ENCODE measurements at places on chromosomes 1 and 21. TPM values are rescaled to one million over a fixed set of nuclear protein-coding genes. Genes with fewer than 3 reads are reported as not detected.
A peak's percentile ranks its signal among the peaks of the same experiment; 100 is the strongest.

Gene TRIM46
- total RNA-seq = 3.4 TPM

DNA sequence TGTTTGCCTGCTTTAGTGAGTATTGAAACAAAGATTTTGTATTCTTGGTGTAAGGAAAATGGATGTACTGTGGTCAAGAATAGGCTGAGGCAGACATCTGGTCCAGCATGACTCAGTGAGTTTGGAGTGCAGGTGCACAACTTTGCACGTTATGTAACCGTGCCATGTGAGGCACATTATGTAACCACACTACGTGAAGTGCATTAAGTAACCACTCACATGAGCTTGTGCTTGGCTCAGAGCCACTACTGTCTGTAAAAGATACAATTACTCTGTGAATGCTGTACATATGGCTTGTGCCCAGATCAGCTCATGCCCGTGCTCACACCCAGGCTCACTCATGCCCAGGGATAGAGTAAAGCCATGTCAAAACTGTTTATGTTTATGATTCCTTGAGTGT lies 216.8 kb downstream of the CTH start:
- H3K27me3 ChIP-seq = no peaks in the 10 kb centered on the region
- H3K36me3 ChIP-seq = no peaks in the 10 kb centered on the region
- no peak overlapping the region for H3K4me3 ChIP-seq
- peak; percentile 1 for DNase-seq
- no peaks in the 10 kb centered on the region for H3K4me1 ChIP-seq

Gene BATF3
- 0.86 TPM for total RNA-seq

DNA sequence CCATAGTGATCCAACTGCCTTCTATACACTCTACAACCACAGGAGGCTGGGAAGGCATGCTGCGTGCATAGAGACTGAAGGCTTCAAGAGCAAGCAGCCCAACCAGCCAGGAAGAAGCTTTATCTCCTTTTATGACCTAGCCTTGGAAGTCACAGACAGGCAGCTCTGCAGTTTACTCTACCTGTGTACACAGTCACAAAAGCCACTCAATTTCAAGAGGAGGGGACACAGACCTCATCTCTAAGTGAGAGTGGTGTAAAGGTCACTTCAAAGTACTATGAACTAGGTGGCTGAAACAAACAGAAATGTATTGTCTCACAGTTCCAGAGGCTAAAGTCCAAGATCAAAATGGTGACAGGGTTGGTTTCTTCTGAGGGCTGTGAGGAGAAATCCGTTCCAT lies 69.6 kb upstream of the GJB5 start:
- no peaks in the 10 kb centered on the region for H3K4me1 ChIP-seq
- H3K36me3 ChIP-seq = no peaks in the 10 kb centered on the region
- no peak for DNase-seq
- H3K4me3 ChIP-seq = no peak overlapping the region
- H3K27me3 ChIP-seq = peaks cover 43% of the 10 kb centered on the region

DNA sequence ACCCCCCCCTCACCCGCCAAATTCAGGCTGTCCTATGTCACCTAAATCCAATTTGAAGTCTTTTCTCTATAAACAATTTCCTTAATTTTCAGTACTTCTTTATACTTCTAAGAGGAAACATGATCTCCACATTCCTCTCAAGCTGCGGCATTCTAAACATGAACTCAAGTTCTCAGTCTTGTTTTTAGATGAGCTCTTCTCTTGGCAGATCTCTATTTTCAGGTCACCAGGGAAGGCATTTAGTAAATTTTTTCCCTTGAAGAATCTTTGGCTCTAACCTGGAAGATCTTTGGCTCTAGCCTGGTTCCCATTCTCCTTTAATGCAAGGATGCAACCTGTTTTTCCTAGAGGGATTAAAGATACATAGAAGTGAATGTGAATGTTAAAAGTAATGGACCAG lies 193.4 kb downstream of the ATG4C start:
- DNase-seq = no peak
- no peaks in the 10 kb centered on the region for H3K4me1 ChIP-seq
- H3K36me3 ChIP-seq = no peaks in the 10 kb centered on the region
- no peaks in the 10 kb centered on the region for H3K27me3 ChIP-seq
- no peak overlapping the region for H3K27ac ChIP-seq
- H3K4me3 ChIP-seq = no peak overlapping the region

DNA sequence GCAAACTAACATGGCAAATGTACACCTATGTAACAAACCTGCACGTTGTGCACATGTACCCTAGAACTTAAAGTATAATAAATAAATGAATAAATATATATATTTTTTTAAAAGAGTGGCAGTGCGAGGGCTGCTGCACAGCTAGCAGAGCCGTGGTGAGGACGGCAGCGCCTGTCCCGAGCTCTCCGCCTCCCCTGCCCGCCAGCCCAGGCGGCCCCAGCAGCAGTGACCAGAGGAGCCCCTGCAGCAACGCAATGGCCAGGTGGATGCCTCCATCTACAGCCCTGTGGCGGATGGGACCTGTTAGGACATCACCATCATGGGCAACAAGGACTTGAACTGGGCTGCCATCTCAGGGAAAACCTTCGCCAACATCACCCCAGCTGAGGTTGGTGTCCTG lies 351.9 kb downstream of the FAM72C start:
- DNase-seq = no peak
- H3K4me1 ChIP-seq = no peaks in the 10 kb centered on the region
- H3K27me3 ChIP-seq = no peaks in the 10 kb centered on the region
- H3K36me3 ChIP-seq = no peaks in the 10 kb centered on the region

- H3K27ac ChIP-seq = no peak overlapping the region
- no peaks in the 10 kb centered on the region for H3K36me3 ChIP-seq
- DNase-seq = no peak
- no peaks in the 10 kb centered on the region for H3K4me1 ChIP-seq
- no peak overlapping the region for H3K4me3 ChIP-seq
Measured at GRCh38 chr1:1926886-1927660, 8.0 kb upstream of the TMEM52 start.

- H3K27ac ChIP-seq = no peak overlapping the region
- DNase-seq = no peak
- H3K4me1 ChIP-seq = no peaks in the 10 kb centered on the region
- no peak overlapping the region for H3K4me3 ChIP-seq
Measured at GRCh38 chr1:221772117-221772516, 30.2 kb upstream of the DUSP10 start.

Gene OPTC
- not detected for total RNA-seq

GRCh38 chr1:201265756-201266155 lies 17.6 kb upstream of the PKP1 start:
- peaks cover 39% of the 10 kb centered on the region for H3K4me1 ChIP-seq
- no peaks in the 10 kb centered on the region for H3K27me3 ChIP-seq
- no peaks in the 10 kb centered on the region for H3K36me3 ChIP-seq

- H3K27me3 ChIP-seq = no peaks in the 10 kb centered on the region
- no peak overlapping the region for H3K4me3 ChIP-seq
- peaks cover 3% of the 10 kb centered on the region for H3K4me1 ChIP-seq
- no peak for DNase-seq
- no peak overlapping the region for H3K27ac ChIP-seq
Measured at GRCh38 chr1:155202198-155202597, 5.5 kb downstream of the THBS3 start.

GRCh38 chr1:233668146-233668724 lies 54.3 kb downstream of the KCNK1 start:
- no peak overlapping the region for H3K27ac ChIP-seq
- H3K4me3 ChIP-seq = no peak overlapping the region
- no peak for DNase-seq

DNA sequence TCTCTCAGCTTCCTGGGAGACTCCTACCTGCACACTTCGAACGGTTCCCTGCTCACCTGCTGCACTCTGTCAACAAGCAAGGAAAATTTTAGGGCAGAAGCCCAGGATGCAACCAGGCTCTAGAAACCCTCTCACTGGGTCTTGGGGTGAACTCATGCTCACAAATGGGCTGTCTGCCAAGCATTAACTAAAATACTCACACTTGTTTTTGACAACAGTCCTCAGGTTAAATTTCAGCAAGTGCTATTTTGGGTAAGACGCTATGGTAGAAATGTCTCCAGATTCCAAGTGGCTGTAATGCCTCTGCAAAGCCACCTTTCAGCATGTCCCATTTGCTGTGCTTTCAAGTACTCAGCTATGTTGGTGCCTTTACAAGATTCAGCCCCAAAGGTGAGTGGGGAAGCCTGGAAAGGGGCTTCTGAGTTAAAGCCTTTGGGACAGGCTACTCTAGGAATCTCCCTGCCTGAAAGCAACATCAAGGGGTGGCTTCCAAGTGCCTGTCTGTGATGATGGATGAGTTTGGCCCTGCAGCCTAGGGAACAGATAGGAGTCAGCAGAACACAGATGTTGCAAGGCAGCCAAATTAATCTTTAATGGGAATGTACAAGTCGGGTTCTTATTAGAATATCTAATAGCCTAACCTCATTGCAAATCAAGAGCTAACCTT lies 211.9 kb upstream of the SPAG17 start:
- H3K27ac ChIP-seq = no peak overlapping the region
- peaks cover 7% of the 10 kb centered on the region for H3K27me3 ChIP-seq
- H3K4me3 ChIP-seq = no peak overlapping the region
- no peaks in the 10 kb centered on the region for H3K36me3 ChIP-seq
- H3K4me1 ChIP-seq = no peaks in the 10 kb centered on the region

Gene FAM76A
- total RNA-seq = 10.2 TPM

DNA sequence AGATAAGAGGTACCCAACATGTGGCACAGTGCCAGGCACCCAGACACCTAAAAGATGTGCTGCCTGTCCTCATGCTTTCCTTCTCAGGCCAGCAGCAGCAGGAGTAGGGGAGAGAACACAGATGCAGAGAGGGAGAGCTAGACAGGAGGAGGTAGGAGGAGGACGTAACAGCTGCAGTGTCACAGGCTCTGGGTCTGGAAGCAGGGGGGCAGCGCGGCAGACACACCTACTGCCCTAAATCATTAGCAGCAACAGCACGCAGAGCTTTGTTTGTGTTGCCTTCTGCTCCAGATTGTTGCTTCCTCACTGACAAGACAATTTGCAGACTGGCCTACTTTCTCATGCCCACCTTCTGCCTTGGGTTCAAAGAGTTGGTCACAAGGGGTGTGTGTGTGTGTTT lies 196.7 kb upstream of the DAB1 start:
- peaks cover 6% of the 10 kb centered on the region for H3K4me1 ChIP-seq
- DNase-seq = no peak
- H3K27ac ChIP-seq = no peak overlapping the region
- no peak overlapping the region for H3K4me3 ChIP-seq

DNA sequence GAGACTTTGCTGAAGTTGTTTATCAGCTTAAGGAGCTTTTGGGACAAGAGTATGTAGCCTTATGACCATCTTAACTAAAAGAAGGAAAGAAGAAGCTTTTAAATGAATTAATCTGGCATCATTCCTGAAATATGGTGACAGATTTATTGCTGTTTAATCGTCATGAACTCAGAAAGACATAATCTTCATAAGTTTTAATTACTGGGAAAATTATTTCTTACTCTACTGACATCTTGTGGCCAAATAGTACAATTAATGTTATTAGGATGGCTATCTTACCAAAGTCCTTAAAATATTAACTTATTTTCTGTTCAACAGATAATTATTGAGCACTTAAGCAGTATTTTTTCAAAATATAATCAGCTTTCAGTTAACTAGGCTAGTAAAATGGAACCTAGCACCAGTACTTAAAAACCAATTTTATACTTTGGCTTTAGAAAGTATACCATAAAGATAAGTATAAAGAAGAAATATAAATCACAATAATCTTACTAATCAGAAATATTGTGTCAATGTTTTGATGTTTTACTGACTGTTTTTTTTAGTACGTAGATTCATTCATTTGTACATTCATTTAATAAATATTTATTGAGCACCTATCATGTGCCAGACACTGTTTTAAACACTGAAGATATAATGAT lies 34.7 kb upstream of the GPR25 start:
- no peaks in the 10 kb centered on the region for H3K27me3 ChIP-seq
- peak overlapping the region; percentile 50 for H3K27ac ChIP-seq
- H3K4me1 ChIP-seq = peaks cover 26% of the 10 kb centered on the region
- peak; percentile 54 for DNase-seq

Gene LCE1F
- not detected for total RNA-seq

Gene ATP1A2
- 0.13 TPM for total RNA-seq

Gene ADAM30
- total RNA-seq = not detected

Gene CLCA4
- not detected for total RNA-seq

DNA sequence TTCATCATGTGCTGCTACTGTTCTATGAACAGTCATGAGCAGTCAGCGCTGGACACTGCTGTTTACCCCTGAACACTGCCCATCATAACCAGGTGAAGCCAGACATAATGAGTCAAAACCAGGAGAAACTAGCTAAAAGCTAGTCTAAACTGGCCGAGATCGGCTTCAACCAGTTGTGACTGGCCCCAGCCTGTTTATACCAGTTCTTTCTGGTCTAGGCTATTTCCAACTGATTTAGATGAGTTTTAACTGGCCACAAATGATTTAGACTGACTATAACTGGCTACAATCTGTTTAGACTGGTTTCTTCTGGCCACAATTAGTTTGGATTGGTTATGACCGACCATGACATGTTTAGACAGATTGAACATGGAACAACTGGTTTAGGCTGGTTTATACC lies 348.3 kb upstream of the CAMK1G start:
- no peaks in the 10 kb centered on the region for H3K4me1 ChIP-seq
- no peaks in the 10 kb centered on the region for H3K36me3 ChIP-seq
- no peaks in the 10 kb centered on the region for H3K27me3 ChIP-seq
- DNase-seq = no peak
- no peak overlapping the region for H3K4me3 ChIP-seq

- H3K4me3 ChIP-seq = no peak overlapping the region
- H3K4me1 ChIP-seq = no peaks in the 10 kb centered on the region
Measured at GRCh38 chr1:96660051-96660450, 61.5 kb upstream of the PTBP2 start.

Gene SELENBP1
- 4.0 TPM for total RNA-seq

Gene TSPAN2
- total RNA-seq = 9.0 TPM

GRCh38 chr1:164363980-164364379 lies 195.0 kb upstream of the PBX1 start:
- no peak overlapping the region for H3K4me3 ChIP-seq
- DNase-seq = no peak
- no peak overlapping the region for H3K27ac ChIP-seq
- H3K36me3 ChIP-seq = no peaks in the 10 kb centered on the region
- no peaks in the 10 kb centered on the region for H3K27me3 ChIP-seq
- H3K4me1 ChIP-seq = no peaks in the 10 kb centered on the region

DNA sequence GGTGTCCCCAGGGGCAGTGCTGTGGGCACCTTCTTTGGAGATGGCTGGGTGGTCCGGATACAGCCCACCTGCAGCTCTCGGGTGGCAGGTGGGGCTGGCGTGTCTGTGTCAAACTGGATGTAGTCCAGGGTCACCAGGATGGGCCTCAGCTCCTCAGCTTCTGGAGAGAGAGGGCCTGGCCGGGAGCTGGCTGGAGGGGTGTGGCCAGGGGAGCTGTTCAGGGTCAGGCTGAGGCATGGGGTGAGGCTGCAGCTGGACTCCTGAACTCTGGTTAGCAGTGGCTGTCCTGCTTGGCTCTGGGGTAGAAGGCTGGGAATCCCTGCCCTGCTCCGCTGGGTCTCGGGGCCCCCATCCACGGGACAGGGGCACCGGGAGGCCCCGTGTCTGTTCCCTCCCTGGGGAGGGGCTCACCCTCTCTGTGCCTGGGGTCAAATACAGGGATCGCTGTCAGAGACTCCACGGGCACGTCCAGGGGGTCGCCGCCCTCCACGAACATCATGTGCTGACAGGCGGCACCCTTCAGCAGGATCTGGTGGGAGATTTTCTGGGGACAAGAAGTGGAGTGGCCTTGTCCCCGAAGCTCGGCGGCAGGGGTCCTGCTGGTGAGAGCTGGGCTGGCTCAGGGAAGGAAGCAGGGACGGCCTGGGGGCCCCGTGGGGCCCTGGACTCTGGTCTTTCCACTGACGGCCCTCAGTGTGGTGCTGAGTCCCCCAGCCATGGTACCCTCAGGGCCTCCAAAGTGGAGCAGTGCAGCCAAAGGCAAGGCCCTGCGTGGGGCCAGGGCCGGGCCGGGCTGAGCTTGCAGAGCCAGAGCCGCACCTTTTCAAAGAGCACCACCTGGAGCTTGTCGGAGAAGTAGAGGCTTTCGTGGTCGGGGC lies 4.1 kb upstream of the TMEM52 start:
- no peaks in the 10 kb centered on the region for H3K4me1 ChIP-seq
- H3K27ac ChIP-seq = no peak overlapping the region
- no peak for DNase-seq
- H3K4me3 ChIP-seq = no peak overlapping the region
